ENCODE measurements at places on chromosomes 1 and 21.

GRCh38 chr1:193104907-193105820 is at the start of gene GLRX2:
GLRX2 (minus strand) TSS chr1:193105414; CDS start chr1:193105382, 32 bp downstream.
- peak; percentile 83 for DNase-seq

DNA sequence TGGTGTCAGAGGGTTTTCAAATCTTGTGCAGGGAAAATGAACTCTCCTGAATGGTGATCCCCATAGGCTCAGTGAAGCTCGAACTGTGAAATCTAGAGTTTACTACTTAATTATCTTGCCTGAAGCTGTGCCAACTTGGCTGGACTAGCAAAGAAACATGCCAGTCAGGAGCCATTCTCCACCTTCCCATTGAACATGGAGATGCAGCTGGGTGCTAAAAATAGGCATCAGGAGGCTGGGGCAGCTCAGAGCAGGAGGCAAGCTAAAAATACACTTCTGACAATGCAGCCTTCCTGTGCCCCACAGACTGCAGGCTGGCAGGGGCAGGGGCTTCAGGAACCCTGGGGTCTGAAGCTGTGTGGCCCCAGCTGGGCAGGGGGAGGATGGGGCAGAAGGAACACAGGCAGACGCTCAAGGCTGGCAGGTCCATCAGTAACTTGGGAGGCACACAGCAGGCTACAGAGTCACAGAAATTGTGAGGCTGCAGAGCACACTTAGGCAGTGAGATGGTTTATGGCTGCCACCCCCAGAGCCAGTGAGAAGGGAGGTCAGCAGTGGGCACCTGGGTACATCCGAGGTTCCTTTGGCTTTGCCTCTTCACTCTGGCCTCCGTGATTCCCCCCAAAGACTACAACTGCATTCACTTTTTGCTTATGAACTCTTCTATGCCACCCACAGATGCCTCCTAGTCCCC is 155.4 kb upstream of the KCND3 start:
- DNase-seq: no peak

- no peak for DNase-seq
Observed at GRCh38 chr1:32349211-32349708, 13.0 kb downstream of the FAM229A start.

- no peak for DNase-seq
Observed at GRCh38 chr1:98949621-98950020, 55.0 kb downstream of the PLPPR5 start.

DNA sequence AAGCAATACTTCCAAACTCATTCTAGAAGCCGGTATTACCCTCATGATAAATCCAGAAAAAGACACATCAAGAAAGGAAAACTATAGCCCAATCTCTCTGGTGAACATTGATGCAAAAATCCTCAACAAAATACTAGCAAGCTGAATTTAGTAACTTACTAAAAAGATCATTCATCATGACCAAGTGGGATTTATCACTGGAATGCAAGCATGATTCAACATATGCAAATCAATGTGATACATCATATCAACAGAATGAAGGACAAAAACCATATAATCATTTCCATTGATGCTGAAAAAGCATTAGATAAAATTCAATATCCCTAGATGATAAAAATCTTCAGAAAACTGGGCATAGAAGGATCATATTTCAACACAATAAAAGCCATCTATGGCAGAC is 402.9 kb downstream of the TGFB2 start:
- DNase-seq: peak; percentile 75
